ENCODE measurements at places on chromosomes 3 and 15.
A peak's percentile ranks its signal among the peaks of the same experiment; 100 is the strongest.

DNA sequence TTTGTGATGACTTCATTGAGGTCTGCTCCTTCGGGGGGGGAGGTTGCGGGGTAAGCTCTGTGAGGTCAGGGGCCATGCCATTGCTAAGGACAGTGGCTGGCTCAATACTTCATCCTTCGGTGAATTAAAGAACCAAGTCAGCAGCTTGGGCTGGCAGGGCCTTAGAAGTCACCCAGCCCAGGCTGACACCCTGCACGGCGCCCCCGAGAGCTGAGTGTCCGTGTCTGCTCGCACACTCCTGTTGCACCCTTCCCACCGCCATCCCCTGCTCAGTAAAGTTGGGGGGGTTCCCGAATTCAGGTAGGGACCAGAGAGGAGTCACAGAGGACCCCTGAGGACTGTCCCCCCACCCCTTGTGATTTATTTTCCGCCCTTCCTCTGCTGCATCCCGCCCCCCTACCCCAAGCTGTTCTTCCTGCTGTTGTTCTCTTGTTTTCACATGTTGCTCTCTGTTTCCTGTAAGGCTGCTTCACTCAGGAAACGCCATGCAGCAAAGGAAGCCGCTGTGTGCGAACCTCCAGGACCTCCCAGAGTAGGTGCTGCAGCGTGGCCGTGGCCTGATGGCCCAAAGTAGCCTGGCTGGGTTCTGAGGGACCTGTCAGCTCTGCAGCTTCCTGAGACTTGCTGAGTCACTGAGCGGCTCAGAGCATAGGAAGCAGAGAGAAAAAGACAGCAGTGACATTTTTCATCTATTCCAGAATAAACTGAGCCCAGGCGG, 14.4 kb downstream of the EFCC1 start:
- DNase-seq: no peak

GRCh38 chr3:143791386-143791785, 56.9 kb downstream of the SLC9A9 start:
- peak; percentile 49 for DNase-seq

GRCh38 chr3:64291956-64292355, 66.7 kb upstream of the PRICKLE2 start:
- peak; percentile 88 for DNase-seq

- DNase-seq: no peak
Observed at GRCh38 chr3:42288385-42288784, 22.4 kb upstream of the CCK start.

GRCh38 chr3:28758115-28758514, 409.5 kb upstream of the AZI2 start:
- no peak for DNase-seq

- DNase-seq: no peak
Observed at GRCh38 chr15:58057559-58057958, 8.0 kb downstream of the ALDH1A2 start.

DNA sequence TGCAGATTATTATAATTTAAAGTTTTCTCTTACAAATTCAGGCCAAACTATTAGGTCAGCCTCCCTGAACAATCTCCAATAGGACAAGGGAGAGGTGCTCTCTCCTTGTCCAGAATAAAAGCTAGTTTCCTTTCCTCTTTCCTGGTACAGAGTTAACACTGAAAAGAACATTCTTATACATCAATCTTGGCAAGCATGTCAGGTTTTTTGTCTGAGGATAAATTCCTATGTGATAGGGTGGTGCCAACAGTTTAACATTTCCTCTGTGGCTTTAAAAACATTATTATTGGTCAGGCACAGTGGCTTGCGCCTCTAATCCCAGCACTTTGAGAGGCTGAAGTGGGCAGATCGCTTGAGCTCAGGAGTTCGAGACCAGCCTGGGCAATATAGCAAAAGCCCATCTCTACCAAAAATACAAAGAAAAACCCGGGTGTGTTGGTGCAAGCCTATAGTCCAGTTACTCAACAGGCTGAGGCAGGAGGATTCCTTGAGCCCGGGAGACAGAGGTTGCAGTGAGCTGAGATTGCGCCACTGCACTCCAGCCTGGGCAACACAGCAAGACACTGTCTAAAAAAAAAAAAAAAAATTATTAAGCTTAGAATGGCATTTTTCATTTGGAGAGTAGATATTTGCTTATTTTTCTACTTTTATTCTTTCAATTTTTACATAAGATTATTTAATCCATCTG, 13.7 kb upstream of the ULK4 start:
- DNase-seq: no peak

DNA sequence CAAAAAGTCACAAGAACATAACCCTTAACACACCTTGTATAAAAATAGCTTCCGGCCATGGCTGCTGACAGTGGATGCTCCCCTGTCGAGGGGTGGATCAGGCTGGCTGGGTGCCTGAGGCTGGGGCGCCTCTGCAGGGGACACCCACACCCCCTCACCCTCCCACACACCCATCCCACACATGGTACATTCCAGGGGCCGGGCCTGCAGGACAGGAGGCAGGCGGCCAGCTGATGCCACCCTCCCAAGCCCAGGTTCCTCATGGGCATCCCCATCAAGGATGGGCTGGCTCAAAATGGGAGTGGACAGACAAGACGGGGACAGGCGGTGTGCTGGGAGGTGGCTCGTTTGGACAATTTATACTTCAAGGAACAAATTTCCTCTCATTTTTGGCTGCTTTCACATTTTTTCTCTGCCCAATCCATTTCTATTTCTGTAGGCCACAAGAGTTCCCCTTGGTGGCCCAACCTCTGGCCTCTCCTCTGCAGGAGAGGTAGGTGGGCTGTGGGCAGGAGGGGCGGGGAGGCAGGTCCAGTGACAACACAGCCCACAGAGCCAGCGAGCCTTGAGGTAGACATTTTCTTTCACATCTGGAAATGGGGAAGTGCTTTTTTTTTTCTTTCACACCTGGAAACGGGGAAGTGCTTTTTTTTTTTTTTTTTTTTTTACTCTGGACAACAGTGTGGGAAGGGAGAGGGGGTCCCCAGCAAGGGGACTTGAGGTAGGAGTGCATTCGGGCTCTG, 23.3 kb downstream of the RNU5B-1 start:
- no peak for DNase-seq

DNA sequence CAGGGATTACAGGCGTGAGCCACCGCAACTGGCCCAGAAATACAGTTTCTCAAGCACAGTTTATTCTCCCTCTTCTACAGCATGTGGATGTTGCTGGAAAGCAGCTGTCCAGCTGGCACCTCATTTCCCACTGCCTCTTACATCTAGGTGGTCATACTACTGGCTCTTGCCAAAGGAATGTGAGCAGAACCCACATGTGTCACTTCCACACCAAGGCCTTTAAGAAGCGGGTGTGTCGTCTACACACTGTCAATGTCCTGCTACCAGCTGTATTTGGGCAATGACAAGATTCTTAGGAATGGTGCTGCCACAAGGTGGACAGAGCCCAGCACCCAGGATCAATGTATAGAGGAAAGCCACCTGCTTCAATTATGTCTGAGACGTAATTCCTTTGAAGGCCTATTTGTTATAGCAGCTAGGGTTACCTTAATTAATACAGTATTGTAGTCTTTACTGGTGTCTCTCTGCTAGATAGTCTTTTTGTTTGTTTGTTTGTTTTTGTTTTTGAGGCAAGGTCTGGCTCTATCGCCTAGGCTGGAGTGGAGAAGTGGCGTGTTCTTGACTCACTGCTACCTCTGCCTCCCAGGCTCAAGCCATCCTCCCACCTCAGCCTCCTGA, 15.1 kb upstream of the RAB7A start:
- no peak for DNase-seq

- no peak for DNase-seq
Observed at GRCh38 chr3:46825450-46825849, 37.8 kb downstream of the MYL3 start.

- no peak for DNase-seq
Observed at GRCh38 chr3:57787867-57788623, 31.9 kb downstream of the SLMAP start.

- no peak for DNase-seq
Observed at GRCh38 chr3:105674437-105675065, 194.3 kb downstream of the CBLB start.

- peak; percentile 17 for DNase-seq
Observed at GRCh38 chr3:160112481-160112880, 112.7 kb upstream of the C3orf80 start.

DNA sequence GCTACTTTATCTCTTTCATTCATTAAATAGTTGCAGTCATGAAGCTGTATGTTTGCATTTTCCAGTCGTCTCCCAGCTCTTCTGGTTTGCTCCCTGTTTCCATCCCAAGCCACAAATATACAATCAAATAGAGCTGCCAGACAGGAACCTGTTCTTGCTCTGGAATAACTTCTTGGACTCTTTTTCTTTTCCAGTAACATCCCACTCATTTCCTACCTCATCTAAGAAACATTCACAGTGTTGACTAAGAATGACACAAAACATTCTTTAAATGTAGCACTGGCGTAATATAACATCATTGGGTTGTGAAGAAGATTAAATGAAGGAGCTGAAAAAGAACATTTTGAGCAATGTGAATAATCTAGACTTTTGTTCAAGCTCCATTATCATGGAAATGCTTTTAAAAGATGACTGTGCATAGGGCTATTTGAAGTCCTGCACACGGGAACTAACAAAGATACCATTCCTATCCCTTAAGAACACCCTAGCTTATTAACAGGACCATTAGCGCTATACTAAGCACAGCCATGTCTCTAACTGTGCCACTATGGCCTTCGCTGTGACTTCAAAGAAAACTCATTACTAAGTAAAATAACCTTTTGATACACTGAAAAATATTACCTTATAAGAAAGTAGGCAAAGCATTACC, 574.0 kb downstream of the NAALADL2 start:
- DNase-seq: no peak

DNA sequence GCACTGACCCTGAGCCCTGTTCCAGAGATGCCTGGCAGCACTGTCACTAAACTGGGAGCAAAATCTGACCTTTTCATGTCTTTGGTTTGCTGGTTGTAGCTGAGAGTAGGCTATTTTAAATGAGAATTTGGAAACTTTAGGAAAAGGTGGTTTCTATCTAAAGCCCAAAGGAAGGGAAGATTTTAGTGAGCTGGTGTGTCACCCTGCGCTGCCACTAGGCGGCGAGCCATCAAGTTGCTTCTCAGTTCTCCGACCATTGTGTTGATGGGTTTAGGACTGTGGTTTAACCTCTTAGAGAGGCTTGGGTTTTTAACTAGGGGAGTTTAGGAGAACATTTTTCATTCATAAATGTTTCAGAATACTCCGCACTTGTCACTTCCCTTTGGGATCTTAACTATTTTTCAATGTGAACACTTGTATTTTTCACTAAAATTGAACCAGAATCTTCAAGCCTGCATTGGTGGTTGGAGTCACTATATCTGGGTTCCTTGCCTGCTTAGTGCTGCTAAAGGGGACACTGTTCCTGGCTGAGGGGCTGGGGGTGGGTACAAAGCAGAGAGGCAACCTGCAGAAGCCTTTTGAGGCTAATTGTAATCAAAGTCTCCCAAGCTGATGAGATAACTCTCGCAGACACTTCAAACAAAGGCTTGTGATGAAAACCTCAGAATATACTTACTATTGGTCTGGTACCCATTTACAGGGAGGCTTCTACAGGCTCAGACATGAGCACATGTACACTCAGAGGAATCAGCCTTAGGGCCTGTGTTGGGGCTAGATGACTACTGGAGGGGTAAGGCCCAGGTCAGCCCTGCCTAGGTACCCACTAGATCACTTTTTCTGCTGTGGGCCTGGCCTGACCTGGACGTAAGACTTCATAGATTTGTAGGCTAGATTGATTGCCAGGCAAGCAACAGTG, 16.8 kb downstream of the EXOSC7 start:
- DNase-seq: no peak

GRCh38 chr3:64554096-64554920, 133.5 kb downstream of the ADAMTS9 start:
- DNase-seq: no peak

- DNase-seq: no peak
Observed at GRCh38 chr3:137084586-137084985, 126.8 kb downstream of the IL20RB start.

- no peak for DNase-seq
Observed at GRCh38 chr15:25244731-25245585, 193.9 kb downstream of the UBE3A start.

DNA sequence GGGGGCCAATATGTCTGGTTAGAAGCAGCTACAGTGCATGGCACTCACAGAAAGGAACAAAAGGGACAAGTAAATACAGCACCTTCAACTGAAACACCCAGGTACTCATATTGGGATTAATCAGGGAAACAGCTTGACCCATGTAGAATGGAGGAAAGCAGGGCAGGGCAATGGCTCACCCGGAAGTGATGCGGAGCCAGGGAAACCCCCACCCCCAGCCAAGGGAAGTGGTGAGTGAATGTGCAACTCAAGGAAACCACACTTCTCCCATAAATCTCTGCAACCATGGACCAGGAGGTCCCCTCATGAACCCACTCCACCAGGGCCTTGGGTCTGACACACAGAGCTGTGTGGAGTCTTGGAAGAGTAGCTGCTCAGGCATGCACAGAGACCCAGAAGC, 117.1 kb downstream of the MTHFS start:
- no peak for DNase-seq

GRCh38 chr3:50238549-50239026, 2.6 kb downstream of the GNAI2 start:
- no peak for DNase-seq

- DNase-seq: no peak
Observed at GRCh38 chr3:72490688-72491435, 357.4 kb downstream of the SHQ1 start.

GRCh38 chr3:36738702-36739101, 25.7 kb downstream of the DCLK3 start:
- DNase-seq: peak; percentile 14

- DNase-seq: peak; percentile 83
Observed at GRCh38 chr3:138114988-138115971, at the start of gene DZIP1L. TSS of gene DZIP1L (minus strand) at chr3:138115608. CDS start at chr3:138103971, 11,637 bp downstream.

GRCh38 chr3:67804089-67804488, 149.7 kb upstream of the SUCLG2 start:
- DNase-seq: no peak

DNA sequence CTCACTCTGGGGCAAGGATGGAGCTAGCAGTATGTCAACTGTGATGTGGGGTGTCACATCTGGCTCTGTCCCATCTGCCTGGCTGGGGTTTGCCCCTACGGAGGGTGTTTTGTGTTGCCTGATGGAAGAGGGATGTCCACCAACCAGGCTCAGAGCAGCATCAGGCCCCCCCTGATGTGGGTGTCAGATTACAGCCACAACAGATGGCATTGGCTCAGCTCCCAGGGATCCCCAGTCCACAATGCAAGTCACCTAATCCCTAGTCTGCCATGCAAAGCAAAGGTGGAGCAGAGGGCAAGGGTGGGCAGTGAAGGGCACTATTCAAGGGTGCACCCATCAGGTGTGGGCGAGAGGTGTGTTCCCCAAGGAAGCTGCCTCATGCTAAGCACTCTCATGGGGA, 48.9 kb upstream of the AMOTL2 start:
- DNase-seq: peak; percentile 42

GRCh38 chr15:90058308-90058707, 44.0 kb downstream of the IDH2 start:
- DNase-seq: no peak
